LHCN-M2 (cell line): ENCODE measurements at places on chromosomes 6 and 20. TPM values are rescaled to one million over a fixed set of nuclear protein-coding genes. Genes with fewer than 3 reads are reported as not detected.

The SYCP2 gene
- 0.40 and 0.71 TPM in 2 replicates for total RNA-seq

The TP53TG5 gene
- not detected in 2 replicates for total RNA-seq

The NFATC2 gene
- total RNA-seq, result 0.06 TPM in 2 replicates

The PRDM1 gene
- 0.98 and 2.4 TPM in 2 replicates for total RNA-seq

The RCAN2 gene
- 0.58 and 0.86 TPM in 2 replicates for total RNA-seq

The RPRD1B gene
- 15.8 and 21.3 TPM in 2 replicates for total RNA-seq

The BICRAL gene
- total RNA-seq, result 4.5 and 6.1 TPM in 2 replicates

The TRAM2 gene
- total RNA-seq, result 108 and 124 TPM in 2 replicates

The SCRT2 gene
- total RNA-seq, result not detected in 2 replicates

The FKBP1C gene
- total RNA-seq, result 0.17 and 0.83 TPM in 2 replicates

The BNIP5 gene
- not detected in 2 replicates for total RNA-seq

The PDE7B gene
- 1.2 and 1.5 TPM in 2 replicates for total RNA-seq

The TREM1 gene
- 0.32 and 0.52 TPM in 2 replicates for total RNA-seq

The BMP5 gene
- under 0.01 TPM in 1 of 2 replicates, not detected in the other for total RNA-seq

The KCNK16 gene
- not detected in 2 replicates for total RNA-seq

The ZC3H12D gene
- 0.06 TPM in 1 of 2 replicates, not detected in the other for total RNA-seq

The PAK5 gene
- total RNA-seq, result not detected in 2 replicates

The CDSN gene
- not detected in 2 replicates for total RNA-seq

The MATN4 gene
- total RNA-seq, result 0.23 TPM in 1 of 2 replicates, not detected in the other

The NEDD9 gene
- 6.3 and 10.6 TPM in 2 replicates for total RNA-seq

The CTAGE9 gene
- total RNA-seq, result not detected in 2 replicates

The KCNB1 gene
- total RNA-seq, result 0.19 and 0.40 TPM in 2 replicates

The DAAM2 gene
- 58.7 and 109 TPM in 2 replicates for total RNA-seq

The SGK2 gene
- not detected in 2 replicates for total RNA-seq

The LHFPL5 gene
- 0.17 TPM in 1 of 2 replicates, not detected in the other for total RNA-seq

The ENPP4 gene
- 1.8 and 1.9 TPM in 2 replicates for total RNA-seq
